ENCODE measurements at places on chromosomes 1 and 21.

DNA sequence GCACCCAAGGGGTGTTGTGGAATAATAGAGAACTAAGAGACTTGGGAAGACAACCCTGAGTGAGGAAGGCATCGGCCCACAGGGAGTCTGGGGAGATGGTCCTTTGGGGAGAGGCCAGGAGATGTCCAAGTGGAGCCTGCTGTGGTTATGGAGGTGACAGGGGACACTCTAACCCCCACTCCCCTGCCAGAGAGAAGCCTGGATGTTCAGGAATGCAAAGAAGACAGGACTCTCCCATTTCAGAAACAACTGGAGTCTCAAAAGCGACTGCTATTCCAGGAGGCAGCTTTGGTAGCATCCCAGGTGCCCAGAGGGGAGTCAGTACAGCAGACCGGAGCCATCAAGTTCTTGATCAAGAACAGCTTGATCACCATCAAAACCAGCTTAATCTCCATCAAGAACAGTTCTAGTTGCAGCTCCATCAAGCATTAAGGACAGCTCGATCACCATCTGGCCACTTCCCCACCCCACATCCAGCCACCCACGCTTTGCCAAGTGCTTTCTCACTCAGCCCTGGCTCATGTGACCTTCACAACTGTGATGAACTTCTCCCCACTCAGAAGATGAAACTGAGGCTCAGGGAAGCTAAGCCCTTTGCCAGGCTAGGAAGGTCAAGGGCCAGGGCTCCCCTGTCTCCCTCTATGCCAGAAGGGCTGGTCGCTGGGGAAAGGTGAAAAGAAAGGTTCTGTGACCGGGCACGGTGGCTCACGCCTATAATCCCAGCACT lies 743 bp downstream of the CD52 start:
- DNase-seq, result peak; percentile 21

DNA sequence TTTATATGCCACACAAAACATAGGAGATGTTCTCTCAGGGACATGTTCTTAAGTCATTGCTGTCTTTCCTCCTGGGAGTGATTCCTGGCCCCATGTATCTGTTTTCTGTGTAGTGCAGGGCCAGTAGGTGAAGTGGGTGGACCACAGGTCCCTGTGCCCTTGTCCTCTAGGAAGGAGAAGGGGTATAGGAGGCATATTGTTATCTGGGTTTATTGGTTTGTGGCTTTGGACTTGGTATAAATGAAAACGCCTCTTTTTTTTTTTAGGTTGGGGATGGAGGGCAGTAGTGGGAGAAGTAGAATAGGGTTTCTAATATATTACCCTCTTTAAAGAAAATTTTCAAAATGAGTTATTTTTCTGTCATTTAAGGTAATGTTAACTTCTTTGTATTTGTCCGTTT lies 29.4 kb downstream of the DYRK1A start:
- DNase-seq, result no peak

DNA sequence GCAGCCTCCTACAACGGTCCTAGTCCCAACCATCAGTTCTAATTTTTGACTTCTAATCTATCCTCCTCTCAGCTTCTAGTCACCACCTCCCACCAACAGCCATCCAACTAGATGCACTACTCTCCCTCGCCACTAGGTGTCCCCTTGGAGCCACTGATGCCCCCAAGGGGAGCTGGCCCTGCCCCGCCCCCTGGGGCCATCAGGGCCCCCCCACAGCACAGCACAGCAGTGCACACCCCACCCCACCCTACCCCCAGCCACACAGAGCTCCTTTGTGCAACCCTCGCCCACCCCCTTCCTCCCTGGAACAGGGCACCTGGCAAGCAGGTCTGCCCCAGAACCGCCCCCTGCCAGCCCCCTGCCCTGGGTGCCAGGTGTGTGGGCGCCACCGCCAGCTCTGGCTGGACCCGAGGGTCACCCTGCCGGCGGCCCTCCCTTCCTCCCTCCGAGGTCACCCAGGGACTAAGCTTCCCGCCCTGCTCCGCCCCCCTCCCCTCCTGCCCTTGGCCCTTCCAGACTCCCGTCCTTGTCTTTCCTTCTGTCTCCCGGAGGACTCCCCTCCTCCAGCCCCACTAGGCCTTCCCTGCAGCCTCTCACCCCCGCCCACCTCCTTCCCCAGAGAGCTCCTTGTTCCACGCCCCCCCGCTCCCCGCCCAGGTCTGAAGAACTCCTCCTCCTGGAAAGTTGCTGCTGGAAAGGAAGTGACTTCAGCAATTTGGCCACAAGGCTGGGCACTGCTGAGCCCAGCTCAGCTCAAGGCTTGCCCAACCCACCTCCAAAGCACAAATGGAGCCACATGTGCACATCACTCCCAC lies 47.0 kb downstream of the AHDC1 start:
- peak; percentile 62 for DNase-seq

- no peak for DNase-seq
Observed at GRCh38 chr1:160639652-160640051, 7.2 kb downstream of the SLAMF1 start.

DNA sequence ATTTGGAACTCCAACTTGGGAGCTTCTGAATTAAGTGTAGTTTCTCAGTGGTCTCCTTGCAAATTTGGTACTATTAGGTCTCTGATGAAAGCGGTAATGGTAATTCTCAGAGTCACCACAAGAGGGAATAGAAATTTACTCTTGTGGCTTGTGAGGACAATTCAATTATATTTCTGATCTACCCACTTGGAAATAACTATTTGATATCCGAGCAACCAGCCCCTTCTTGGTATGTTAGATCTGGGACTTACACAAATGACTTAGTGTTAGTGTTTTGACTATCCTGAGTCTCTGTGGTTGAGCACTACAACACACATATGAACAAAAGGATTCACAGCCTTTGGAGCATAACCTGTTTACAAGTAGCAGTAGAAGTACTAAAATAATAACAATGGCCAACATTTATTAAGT lies 68.1 kb downstream of the RPS6KA1 start:
- DNase-seq, result peak; percentile 67

- no peak for DNase-seq
Observed at GRCh38 chr1:218686258-218686657, 341.1 kb downstream of the TGFB2 start.

- no peak for DNase-seq
Observed at GRCh38 chr1:203156280-203156679, 19.3 kb downstream of the MYBPH start.

DNA sequence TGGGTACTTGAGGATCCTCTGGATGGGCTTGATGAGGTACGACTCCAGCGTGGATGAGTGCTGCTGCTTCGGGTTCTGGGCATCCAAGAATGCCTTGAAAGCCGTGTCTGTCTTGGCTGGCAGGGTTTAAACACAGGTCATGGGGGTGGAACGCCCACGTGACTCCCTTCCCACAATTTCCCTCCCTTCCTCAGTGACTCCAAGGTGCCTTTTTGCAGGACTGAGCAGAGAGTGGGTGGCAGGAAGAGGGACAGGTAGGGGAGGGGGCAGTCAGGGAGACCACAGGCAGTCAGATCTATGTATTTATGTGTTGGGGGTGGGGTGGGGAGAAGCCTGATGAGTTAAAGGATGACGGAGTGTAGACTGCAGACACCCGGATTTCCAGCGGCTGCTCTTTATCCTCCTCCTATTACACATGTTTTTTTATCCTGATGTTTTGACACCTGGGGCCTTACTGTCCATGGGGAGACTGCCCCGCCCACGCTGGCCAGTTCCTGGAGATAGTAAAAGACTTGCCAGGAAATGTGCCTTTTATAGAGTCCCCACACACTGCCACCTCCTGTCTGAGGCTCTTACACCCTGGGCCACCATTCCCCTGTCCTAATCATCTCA lies 103.2 kb upstream of the KRTAP19-8 start:
- no peak for DNase-seq

GRCh38 chr1:1937549-1938275 lies 18.6 kb upstream of the TMEM52 start:
- DNase-seq, result no peak

GRCh38 chr1:158554352-158554751 lies at the start of gene OR6Y1:
TSS of gene OR6Y1 (minus strand) at chr1:158554405. CDS start at chr1:158548105, 6,300 bp downstream.
- DNase-seq, result no peak

DNA sequence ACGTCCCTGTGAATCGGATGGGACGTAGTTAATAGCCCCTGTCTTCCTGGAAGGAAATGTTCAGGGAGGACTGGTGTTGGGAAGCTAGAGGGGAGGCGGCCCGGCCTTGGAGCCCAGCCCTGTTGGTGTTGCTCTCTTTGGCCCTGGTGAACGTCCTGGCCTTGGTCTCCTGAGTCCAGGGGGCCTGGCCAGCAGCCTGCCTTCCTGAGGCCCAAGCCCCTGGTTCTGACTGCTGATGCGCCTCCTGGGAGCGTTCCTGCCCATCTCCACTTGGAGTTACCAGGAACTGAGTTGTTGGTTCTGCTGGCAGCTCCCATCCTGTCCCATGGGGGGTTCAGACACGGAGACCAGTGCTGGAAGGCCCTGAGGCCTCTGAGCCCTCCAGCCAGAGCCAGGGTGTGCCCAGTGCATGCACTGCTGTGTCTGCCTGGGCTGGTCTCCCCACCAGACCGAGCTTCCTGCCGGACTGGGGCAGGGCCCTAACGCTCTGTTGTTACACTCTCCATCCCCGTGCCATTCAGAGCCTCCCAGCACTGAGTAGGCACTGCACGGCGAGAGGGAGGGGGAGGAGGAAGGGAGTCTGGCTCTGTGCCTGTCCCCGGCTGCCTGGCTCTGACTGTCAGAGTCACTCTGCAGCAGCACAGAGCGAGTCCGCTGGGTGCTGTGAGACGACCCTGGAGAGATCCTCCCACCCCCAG lies 382.5 kb upstream of the VAMP3 start:
- DNase-seq, result no peak

- no peak for DNase-seq
Observed at GRCh38 chr1:6142734-6143133, 37.4 kb downstream of the CHD5 start.

GRCh38 chr1:52186449-52186848 lies 44.6 kb downstream of the ZFYVE9 start:
- no peak for DNase-seq

- no peak for DNase-seq
Observed at GRCh38 chr1:228902781-228903433, 167.6 kb downstream of the RHOU start.

- no peak for DNase-seq
Observed at GRCh38 chr21:38341546-38342012, 84.8 kb downstream of the KCNJ15 start.

GRCh38 chr21:37682966-37683365 lies 233.3 kb downstream of the KCNJ6 start:
- no peak for DNase-seq

GRCh38 chr1:156257711-156258110 lies 9.9 kb upstream of the PAQR6 start:
- DNase-seq, result no peak

GRCh38 chr21:44874497-44875315 lies 1.2 kb upstream of the PTTG1IP start:
- DNase-seq, result no peak

DNA sequence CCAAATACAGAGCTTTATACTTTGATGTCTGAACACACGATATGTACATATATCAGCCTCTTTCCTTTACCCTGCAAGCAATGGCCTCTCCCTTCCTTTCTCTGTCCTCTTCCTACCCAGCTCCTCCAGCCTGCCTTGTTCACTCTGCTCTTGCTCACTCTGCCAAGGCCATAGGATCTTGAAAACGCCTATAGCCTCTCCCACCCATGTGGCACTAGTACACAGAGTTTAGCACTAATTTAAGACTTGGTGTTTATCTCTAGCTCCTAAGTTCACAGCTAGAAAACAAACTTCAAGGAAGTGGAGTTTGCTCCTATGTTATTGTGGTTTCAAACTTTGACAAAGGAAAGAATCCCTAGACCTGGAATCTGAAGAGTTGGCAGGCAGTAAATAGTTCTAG lies 225.0 kb upstream of the RUNX1 start:
- DNase-seq, result no peak

DNA sequence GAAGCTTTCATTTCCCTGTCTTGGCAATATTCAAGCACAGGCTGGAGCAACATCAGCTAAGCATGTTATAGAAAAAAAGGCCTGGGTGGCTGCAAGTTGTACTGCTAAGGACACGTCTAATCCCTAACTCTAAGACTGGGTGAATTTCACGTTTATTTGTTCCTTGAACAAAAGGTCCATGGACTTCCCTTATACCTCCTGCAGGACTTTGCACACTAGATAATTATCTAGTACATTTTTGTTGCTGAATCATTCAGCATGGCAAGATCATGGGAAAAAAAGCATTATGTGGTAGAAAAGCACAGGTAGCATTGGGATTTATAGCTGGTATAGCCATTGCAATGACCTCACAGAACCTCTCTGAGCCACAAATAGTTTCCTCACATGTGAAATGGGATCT lies 130.7 kb upstream of the DMRTA2 start:
- DNase-seq, result no peak

- DNase-seq, result peak; percentile 31
Observed at GRCh38 chr21:25999921-26000582, 170.5 kb downstream of the APP start.

DNA sequence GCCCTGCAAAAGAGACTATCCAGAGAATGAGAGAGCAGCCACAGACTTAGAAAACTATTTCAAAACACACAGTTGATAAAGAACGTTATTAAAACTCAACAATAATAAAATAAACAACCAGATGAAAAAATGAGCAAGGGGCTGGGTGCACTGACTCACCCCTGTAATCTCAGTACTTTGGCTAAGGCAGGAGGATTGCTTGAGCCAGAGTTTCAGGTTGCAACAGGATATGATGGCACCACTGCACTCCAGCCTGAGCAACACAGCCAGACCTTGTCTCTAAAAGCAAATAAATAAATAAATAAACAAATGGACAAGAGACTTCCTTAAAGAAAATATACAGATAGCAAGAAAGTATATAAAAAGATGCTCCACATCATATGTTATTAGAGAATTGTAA lies 144.6 kb downstream of the LRRIQ3 start:
- no peak for DNase-seq

DNA sequence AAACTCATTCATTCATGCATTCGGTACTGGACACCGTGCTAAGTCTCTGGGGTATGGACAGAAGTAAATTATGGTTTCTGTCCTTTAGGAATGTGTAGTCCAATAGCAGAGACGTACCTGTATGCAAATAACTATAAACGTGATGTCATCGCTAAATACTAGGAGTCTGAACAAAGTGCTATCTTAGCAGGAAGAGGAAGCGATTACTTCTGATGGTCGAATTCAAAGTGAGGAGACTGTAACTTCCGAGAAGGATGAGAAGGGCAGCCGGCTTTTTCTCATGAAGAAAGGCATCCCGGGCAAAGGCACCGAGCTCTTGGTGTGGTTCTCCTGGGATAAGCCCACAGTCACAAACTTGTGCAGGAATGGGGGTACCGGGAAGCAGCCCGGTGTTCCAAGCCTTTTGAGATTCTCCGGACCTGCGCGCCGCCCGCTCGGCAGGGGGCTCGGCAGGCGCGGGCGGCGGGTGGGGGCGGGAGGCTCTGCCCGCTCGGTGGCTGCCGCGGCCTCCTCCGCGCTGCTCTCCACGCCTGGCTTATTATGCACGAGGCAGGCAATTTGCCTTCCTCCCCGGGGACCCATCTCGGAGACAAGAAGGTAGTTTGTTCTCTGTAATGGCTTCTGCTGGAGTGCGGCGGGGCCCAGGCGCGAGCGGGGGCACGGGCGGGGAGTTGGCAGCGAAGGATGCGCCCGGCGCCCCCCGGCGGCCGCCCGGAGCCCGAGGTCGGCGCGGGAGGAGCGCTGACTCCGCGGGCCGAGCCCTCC lies 67.5 kb upstream of the CD1D start:
- DNase-seq, result peak; percentile 63

All from CD8-positive, alpha-beta T cell (primary cell).